T-helper 1 cell treated with Interleukin-12 subunit alpha and Interleukin-12 subunit beta and Interleukin-4 antibody, amounts not matched to agents 30 ng/mL and 1 ng/mL, for 36 hours (primary cell): ENCODE measurements at places on chromosomes 7 and 10. TPM values are rescaled to one million over a fixed set of nuclear protein-coding genes. Genes with fewer than 3 reads are reported as not detected.

The MEIG1 gene
- total RNA-seq = not detected in 2 replicates

The FEZF1 gene
- not detected in 2 replicates for total RNA-seq

The ACSM6 gene
- total RNA-seq = not detected in 2 replicates

The GNAT3 gene
- total RNA-seq = not detected in 2 replicates

The TMEM176B gene
- total RNA-seq = not detected in 2 replicates

The FXYD4 gene
- total RNA-seq = not detected in 2 replicates

The SLIT1 gene
- total RNA-seq = 0.46 and 0.47 TPM in 2 replicates

The ZNF239 gene
- 0.96 and 1.4 TPM in 2 replicates for total RNA-seq

The PLA2G12B gene
- total RNA-seq = not detected in 2 replicates

The GRID2IP gene
- 0.10 TPM in 2 replicates for total RNA-seq

The AGBL3 gene
- 1.4 and 2.2 TPM in 2 replicates for total RNA-seq

The GRM8 gene
- total RNA-seq = not detected in 2 replicates

The ZPBP gene
- not detected in 2 replicates for total RNA-seq

The DDC gene
- total RNA-seq = not detected in 2 replicates

The ABCB4 gene
- not detected in 2 replicates for total RNA-seq

The SLC16A9 gene
- total RNA-seq = 2.4 and 2.9 TPM in 2 replicates

The TAS2R41 gene
- not detected in 2 replicates for total RNA-seq

The CPN1 gene
- not detected in 2 replicates for total RNA-seq
